Type B pancreatic cell (in vitro differentiated cells): ENCODE measurements at places on chromosomes 11 and 22.

DNA sequence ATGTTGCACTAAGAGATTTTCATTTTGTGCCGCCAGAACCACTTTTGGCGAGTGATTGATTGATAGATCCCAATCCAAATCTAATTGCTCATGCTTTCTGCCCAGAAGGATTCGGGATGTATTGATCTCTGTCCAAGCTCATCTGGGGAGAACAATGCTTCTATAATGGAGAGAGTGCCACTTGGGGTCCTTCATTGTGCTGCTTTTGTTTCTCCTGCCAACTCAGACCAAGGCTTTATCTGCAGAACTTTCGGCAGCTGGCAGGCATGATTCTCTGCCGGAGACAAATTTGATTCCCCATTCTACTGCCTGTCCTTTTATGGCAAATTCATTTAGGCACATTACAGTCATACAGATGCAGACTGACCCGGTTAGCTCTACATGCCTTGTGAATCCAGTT lies 62.9 kb upstream of the NTM start:
- no peak for DNase-seq

DNA sequence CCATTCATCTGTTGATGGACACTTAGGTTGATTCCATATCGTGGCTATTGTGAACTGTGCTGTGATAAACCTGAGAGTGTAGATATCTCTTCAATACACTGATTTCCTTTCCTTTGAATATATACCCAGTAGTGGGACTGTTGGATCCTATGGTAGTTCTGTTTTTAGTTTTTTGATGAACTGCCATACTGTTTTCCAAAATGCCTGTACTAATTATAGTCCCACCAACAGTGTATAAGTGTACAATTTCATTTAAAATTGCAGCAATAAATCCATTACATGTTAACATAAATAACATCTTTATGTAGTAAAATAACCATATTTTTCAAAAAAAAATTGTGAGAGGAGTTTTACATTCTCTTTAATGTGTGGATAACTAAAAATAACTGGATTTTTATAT lies 65.0 kb upstream of the SYT9 start:
- no peak for DNase-seq

- no peak for DNase-seq
Measured at GRCh38 chr11:64316672-64317324, 561 bp downstream of the TRMT112 start.

DNA sequence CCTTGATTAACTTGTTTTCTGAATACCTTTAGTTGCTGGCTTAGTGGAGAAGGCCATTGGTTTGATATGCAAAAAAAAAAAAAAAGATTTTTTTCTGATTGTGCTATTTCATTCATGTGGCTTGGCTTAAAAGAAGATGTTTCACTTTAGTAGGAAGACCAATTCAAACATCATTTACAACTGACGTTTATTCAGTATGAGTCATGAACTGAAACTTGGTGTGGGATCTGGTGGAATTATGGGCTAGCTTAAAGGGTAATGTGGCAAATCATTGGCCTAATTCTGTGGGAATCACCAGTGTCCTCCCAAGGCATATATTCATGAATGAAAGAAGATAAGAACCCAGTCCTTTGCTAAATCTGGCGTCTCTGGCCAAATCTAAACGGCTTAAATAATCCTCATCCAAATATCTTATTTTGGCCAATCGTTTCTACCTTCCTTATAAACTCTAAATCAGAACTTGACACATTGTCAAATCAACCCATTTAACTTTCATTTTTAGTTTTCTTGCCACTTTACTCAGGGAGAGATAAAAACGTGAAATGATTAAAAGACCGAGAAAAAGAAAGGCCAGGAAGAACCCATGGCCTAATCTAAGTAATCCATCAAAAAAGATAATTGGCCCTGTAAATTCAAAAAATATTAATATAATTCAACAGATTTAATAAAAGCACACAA lies 77.0 kb downstream of the DDIAS start:
- no peak for DNase-seq

GRCh38 chr11:2898366-2899079 lies 12.9 kb upstream of the CDKN1C start:
- DNase-seq, result no peak

DNA sequence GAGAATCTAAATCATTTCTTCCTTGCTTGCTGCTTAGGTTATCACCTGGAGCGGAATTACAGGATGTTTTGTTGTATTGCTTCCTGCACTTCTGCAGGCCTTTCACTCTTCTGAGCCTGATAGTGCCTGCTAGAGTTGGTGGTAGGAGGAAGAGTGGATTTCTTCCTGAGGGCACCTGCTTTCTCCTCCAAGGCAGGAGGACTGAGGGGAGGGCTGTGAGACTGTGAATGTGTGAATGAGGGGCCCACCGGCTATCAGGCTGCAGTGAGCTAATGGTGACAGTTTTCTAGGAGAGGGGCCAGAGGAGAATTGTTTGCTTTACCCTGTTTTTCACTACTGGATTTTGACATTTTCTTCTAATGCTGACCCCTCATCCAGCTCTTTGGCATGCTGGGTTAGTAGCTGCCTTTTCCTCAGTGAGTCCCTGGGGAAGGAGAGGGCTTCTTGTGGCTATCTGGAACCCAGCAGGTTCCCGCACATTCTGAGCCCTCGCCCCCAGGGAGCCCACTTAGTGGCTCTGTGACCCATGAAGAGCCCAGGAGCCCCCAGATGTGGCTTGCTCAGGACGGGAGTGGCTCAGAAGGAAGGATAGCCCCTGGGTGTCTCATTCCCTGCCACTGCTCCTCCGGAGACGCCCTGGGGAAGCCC lies 39.1 kb downstream of the DIXDC1 start:
- DNase-seq, result no peak

DNA sequence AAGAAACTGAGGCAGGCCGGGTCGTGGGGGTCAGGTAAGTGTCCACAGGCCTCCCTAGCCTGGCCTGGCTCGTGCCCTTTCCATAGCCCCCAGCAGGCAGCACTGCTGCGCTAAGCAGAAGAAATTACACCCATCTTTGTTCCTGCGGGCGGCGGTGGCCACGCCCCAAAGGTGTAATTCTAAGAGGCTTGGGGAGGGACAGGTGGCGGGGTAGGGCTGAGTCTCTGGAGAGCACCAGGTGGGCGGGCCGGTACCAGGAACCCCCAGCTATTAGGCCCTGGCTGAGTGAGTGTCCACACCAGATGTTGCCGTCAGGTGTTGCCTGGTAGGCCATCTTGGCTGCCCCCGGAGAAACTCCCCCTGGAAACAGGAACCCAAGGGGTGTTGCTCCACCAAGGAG lies 12.3 kb upstream of the ARAP1 start:
- no peak for DNase-seq

- no peak for DNase-seq
Measured at GRCh38 chr22:44951510-44951816, 58.3 kb downstream of the PHF21B start.

GRCh38 chr11:120740380-120740779 lies 228.8 kb downstream of the GRIK4 start:
- no peak for DNase-seq

DNA sequence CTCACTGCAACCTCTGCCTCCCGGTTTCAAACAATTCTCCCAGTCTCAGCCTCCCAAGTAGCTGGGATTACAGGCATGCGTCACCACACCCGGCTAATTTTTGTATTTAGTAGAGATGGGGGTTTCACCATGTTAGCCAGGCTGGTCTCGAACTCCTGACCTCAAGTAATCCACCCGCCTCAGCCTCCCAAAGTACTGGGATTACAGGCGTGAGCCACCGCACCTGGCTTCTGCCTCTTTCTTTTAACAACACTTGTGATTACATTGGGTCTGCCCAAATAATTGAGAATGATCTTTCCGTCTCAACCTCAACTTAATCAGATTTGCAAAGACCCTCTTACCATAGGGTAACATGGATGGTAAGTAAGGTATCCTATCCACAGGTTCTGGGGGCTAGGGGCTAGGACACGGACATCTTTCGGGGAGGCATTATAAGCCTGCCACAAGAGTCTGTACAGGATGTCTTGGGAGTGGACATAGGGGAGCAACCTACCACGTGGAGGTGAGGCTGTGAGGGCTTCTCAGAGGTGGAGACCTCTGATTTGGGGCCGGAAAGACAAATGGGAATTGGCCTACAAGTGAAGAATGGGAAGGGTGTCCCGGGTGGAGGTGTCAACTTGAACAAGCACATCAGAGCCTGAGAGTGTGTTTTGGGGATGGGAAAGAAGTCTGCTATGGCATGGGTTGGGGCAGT lies 2.7 kb upstream of the CBX6 start:
- DNase-seq, result no peak

DNA sequence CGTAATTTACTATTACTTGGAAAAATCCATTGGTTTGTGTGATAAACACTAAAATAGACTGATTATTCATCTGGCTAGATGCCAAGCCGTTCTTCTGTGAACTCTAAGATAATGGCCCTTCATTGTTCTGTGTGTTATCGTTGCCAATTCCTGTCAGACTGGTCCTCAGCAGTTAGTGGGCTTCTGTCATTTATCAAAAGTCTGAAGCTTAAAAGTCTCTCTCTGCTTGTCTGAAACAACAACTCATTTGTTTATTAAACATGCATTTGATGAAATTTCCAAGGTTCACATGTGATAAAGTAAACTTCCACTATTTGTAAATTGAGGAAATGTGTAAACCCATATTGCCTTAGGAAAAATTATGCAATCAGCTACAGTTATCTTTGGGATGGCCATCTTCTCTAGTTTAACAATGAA lies 21.1 kb upstream of the RDX start:
- DNase-seq, result no peak

- no peak for DNase-seq
Measured at GRCh38 chr11:130601764-130602460, 153.5 kb downstream of the ADAMTS15 start.

DNA sequence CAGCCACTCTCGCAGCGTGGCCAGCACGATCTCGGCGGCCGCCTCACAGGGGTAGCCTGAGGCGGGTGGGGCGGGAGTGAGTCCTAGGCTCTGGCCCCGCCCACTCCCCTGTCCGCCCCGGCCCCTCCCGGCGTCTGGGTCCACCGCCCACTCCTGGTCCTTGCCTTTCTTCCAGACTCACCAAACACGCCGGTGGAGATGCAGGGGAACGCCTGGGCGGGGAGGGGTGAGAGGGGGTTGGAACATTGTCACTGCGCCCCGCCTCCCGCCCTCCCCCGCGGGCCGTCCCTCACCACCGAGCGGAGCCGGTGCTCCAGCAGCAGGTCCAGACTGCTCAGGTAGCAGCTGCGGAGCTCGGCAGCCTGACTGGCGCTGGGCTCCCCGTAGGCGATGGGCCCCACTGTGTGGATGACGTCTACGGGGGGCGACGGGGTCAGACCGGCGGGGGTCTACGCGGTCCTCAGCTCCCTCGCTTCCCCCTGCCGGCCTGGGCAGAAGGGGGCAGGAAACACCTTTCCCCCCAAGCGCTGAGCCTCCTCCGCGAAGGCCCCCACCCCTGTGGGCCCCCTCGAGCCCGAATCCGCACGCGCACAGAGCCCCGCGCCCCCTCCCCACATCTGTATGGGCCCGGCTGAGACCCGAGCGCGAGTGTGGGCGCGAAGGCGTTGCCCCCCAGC lies 13.2 kb downstream of the OTUB1 start:
- peak; percentile 89 for DNase-seq

GRCh38 chr11:114308689-114309089 lies 12.5 kb downstream of the NNMT start:
- DNase-seq, result no peak

DNA sequence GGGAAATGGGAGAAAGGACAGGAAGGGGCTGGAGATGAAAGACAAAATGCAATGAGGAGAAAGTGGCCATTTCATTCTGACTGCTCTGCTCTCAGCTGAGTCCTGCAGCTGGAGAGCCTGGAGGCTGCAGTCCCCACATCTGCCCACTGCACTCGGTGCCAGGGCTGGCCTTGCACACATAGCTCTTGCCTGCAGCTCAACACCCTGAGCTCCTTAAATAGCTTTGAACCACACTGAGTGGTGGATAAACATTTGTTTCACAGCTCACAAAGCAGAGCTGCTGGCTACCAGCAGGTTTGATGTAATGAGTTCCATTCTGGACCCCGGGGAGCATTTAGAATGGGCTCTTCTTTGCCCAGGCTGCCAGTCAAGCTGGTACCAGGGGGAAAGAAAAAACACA lies 426.1 kb upstream of the CADM1 start:
- no peak for DNase-seq

- no peak for DNase-seq
Measured at GRCh38 chr22:30263883-30264282, 2.8 kb downstream of the OSM start.

DNA sequence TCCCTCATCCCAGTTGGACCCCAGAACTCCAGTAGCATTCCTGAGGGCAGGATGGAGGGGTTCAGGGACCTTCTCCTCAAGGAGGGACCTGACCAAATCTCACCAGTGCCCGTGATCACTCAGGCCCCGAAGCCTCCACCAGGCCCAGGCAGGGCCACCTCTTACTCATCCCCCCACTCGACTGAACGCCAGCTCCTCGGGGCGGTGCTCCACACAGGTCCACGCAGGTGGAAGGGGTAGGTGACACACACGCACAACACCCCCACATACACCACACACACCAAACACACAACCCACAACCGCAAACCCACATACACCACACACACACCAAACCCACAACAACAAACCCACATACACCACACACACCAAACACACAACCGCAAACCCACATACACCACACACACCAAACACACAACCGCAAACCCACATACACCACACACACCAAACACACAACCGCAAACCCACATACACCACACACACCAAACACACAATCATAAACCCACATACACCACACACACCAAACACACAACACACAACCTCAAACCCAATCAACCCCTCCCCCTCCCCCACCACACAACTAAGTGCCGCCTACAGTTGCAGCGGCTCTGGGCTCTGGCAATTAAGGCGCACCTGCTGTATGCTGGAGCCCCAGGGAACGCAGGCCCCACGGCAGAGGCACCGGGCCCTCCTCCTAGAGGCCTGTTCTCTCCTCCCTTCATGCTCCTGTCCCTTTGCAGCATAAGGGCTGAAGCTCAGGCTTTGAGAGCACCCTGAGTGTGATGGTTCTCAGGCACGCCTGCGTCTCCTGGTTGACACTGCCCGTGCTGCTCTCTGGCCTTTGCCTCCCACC lies 1318.1 kb downstream of the TBC1D22A start:
- DNase-seq, result no peak

GRCh38 chr11:13220148-13220547 lies 57.4 kb upstream of the BMAL1 start:
- no peak for DNase-seq

DNA sequence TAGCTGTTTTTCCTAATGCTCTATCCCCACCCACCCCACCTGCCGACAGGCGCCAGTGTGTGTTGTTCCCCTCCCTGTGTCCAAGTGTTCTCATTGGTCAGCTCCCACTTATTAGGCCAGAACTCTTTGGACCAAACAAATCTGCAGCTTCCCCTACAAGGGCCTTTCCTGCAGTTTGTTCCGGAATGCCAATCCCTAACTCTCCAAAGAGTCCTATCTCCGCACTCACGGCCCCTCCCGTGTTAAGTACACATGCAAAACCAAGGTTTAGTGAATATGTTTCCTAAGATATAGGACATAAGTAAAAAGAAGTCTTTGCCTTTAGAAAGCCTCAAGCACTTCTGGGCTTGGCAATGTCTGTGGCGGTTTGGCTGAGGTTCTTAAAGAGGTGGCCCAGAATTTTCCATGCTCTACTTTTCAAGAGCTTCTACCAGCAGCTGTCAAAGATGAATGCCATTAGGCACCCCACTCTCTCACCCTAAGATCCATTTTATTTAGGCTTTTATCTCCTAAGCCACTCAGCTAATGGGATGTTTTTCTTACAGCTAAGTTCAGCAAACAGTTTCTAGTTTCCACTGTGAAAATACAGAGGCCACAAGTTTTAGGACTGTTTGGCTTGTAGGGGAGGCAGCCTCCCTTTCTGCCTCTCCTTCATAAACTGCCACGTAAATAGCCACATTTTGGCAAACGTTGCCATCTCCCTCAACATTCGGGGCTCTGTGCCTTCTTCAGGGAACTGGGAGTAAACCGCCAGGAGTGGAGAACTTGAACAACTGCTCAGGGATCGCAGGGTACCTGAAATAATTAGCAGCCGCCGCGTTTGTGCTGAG lies 1.6 kb downstream of the CD59 start:
- no peak for DNase-seq
